ENCODE measurements at places on chromosomes 2 and 18. TPM values are rescaled to one million over a fixed set of nuclear protein-coding genes. Genes with fewer than 3 reads are reported as not detected.

DNA sequence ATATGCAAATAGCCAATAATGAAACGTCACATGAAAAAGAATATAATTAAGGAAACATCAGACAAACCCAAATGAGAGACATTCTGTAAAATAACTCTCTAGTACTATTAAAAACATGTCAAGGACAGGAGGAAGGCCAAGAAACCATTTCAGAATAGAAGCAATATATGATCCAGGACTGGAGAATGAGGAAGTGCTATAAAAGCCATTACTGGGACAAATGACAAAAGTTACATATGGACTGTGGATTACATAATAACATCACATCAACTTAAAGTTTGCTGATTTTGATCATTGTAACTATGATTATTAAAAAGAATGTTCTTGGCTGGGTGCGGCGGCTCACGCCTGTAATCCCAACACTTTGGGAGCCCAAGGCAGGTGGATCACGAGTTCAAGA, 81.3 kb downstream of the CRACDL start:
- no peaks in the 10 kb centered on the region for H3K36me3 ChIP-seq
- no peak overlapping the region for H3K27ac ChIP-seq
- no peak for DNase-seq
- H3K4me3 ChIP-seq = no peak overlapping the region
- H3K4me1 ChIP-seq = no peaks in the 10 kb centered on the region

Gene ANKRD29
- total RNA-seq = 1.1 TPM

Gene LIPG
- total RNA-seq = 120 TPM

Gene RMDN2
- 8.8 TPM for total RNA-seq

DNA sequence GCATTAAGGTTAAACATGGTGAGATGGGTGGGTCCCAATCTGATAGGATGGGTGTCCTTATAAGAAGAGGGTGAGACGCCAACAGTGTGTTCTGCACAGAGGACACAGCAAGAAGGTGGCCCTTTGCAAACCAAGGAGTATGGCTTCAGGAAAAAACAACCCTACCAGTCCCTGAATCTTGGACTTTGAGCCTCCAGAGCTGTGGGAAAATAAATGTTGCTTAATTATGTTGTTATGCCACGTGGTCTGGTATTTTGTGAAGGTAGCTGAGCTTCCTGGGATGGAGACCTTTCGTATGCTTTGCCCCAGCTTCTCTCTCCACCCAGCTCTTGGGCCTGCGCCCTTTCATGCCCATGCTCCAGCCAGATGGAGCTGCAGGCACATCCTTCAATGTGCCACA, 114.2 kb upstream of the EPC2 start:
- H3K27me3 ChIP-seq = no peaks in the 10 kb centered on the region
- no peak overlapping the region for H3K4me3 ChIP-seq
- H3K27ac ChIP-seq = no peak overlapping the region
- DNase-seq = no peak
